ENCODE measurements at places on chromosomes 5 and 9. TPM values are rescaled to one million over a fixed set of nuclear protein-coding genes. Genes with fewer than 3 reads are reported as not detected.

OR13J1 gene
- not detected for polyA plus RNA-seq

APBB3 gene
- polyA plus RNA-seq: 5.2 TPM

ABHD17B gene
- polyA plus RNA-seq: 27.4 TPM

CMBL gene
- polyA plus RNA-seq: not detected

FCN2 gene
- polyA plus RNA-seq: not detected

NFIB gene
- not detected for polyA plus RNA-seq

GFI1B gene
- not detected for polyA plus RNA-seq

PCDHGA8 gene
- polyA plus RNA-seq: 0.10 TPM

FOXI1 gene
- not detected for polyA plus RNA-seq

FOXD4L5 gene
- polyA plus RNA-seq: not detected

ZNF608 gene
- not detected for polyA plus RNA-seq

TGFBR1 gene
- 19.4 TPM for polyA plus RNA-seq

FAM221B gene
- not detected for polyA plus RNA-seq

ARHGEF28 gene
- not detected for polyA plus RNA-seq

SPINK6 gene
- not detected for polyA plus RNA-seq

UGT3A1 gene
- polyA plus RNA-seq: not detected

SLC6A7 gene
- not detected for polyA plus RNA-seq

CPEB4 gene
- 3.4 TPM for polyA plus RNA-seq

TPPP gene
- 0.26 TPM for polyA plus RNA-seq

CRAT gene
- polyA plus RNA-seq: 9.4 TPM

TXNDC15 gene
- 15.4 TPM for polyA plus RNA-seq

SPATA31A3 gene
- polyA plus RNA-seq: not detected

SLC45A2 gene
- polyA plus RNA-seq: not detected

MEF2C gene
- 1.7 TPM for polyA plus RNA-seq

ANKRD18B gene
- polyA plus RNA-seq: not detected

PTGER4 gene
- 27.6 TPM for polyA plus RNA-seq

PCDH1 gene
- 2.6 TPM for polyA plus RNA-seq

AHRR gene
- polyA plus RNA-seq: 0.20 TPM

IL13 gene
- polyA plus RNA-seq: not detected

OR1L1 gene
- polyA plus RNA-seq: not detected

PCDHA6 gene
- polyA plus RNA-seq: not detected

MARCHF3 gene
- 21.6 TPM for polyA plus RNA-seq

CDKN2A gene
- 9.6 TPM for polyA plus RNA-seq

GZMA gene
- polyA plus RNA-seq: 63.5 TPM

Data from CD4-positive, CD25-positive, alpha-beta regulatory T cell (primary cell).